ENCODE measurements at places on chromosomes 16 and 17. TPM values are rescaled to one million over a fixed set of nuclear protein-coding genes. Genes with fewer than 3 reads are reported as not detected.

The MYH8 gene
- total RNA-seq: not detected

The CDR2L gene
- total RNA-seq: 23.1 TPM

The CDH11 gene
- 151 TPM for total RNA-seq

The COX6A2 gene
- not detected for total RNA-seq

The TBC1D16 gene
- total RNA-seq: 45.4 TPM
